ENCODE measurements at places on chromosomes 13 and 19.

DNA sequence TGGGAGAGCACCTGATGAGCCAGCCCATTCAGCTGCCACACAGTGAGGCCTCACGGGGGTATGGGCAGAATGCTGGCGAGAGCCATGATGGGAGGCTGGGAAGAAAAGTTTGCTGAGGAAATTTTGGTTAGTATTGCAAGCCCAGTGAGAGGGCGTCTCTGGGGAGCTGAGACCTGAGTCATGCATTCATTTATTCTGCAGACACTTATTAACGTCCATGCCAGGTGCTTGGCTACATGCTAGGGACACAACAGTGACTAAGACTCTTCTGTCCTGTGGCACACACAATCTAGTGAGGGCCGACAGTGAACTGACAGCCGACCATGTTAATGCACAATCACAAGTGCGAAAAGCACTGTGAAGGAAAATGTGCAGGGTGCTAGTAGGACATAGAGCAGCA is 27.2 kb downstream of the WDR62 start:
- no peak for DNase-seq

DNA sequence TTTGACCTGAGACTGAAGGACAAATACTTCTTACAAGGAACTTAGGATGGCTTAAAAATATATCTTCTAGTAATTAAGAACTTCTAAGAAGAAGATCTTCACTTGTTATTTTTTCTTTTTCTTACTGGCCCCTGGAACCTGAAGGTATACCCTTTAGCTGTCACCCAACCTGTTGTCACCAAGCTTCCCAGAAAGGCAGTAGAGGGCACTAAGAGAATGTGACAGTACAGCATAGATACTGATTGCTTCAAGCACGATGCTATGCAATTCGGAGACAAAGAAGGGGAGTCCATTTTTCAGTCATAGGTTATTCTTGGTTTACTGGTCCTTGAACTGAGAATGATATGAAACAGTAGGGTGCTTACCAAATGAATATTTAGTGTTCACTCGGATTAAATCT is 208.3 kb upstream of the PCDH9 start:
- no peak for DNase-seq

GRCh38 chr13:41820581-41821237 is 140.2 kb downstream of the VWA8 start:
- DNase-seq, result no peak

DNA sequence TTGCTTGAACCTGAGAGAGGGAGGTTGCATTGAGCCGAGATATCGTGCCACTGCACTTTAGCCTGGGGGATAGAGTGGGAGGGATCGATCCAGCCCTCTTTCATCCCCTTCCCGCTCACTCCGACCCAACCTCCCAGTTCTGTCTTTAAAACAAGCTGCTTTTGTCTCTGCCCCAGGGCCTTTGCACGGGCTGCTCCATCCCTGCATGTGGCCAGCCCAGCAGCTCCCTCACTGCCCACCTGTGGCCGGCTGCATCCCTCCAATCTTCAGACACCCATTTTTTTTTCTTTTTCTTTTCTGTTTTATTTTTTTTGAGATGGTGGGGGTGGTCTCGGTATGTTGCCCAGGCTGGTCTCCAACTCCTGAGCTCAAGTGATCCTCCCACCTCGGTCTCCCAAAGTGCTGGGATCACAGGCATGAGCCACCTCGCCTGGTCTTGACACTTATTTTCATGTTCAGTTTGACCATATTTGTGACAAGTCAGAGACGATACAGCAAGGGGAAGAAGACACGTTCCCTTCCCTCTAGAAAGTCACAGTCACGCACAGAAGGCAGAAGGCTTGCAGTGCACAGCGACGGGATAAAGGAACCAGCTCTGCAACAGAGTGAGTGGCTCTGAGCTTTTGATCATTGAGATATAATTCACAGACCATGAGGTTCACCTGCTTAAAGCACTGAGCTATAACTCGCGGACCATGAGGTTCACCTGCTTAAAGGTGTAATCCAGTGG is 31.8 kb downstream of the EFNA2 start:
- DNase-seq, result no peak

- DNase-seq, result peak; percentile 63
Observed at GRCh38 chr13:26601669-26602068, 44.2 kb downstream of the WASF3 start.

- DNase-seq, result peak; percentile 90
Observed at GRCh38 chr19:34999498-35000337, at the start of gene GRAMD1A. Gene GRAMD1A (plus strand): TSS chr19:35000323. CDS start chr19:35000479, 156 bp downstream.

DNA sequence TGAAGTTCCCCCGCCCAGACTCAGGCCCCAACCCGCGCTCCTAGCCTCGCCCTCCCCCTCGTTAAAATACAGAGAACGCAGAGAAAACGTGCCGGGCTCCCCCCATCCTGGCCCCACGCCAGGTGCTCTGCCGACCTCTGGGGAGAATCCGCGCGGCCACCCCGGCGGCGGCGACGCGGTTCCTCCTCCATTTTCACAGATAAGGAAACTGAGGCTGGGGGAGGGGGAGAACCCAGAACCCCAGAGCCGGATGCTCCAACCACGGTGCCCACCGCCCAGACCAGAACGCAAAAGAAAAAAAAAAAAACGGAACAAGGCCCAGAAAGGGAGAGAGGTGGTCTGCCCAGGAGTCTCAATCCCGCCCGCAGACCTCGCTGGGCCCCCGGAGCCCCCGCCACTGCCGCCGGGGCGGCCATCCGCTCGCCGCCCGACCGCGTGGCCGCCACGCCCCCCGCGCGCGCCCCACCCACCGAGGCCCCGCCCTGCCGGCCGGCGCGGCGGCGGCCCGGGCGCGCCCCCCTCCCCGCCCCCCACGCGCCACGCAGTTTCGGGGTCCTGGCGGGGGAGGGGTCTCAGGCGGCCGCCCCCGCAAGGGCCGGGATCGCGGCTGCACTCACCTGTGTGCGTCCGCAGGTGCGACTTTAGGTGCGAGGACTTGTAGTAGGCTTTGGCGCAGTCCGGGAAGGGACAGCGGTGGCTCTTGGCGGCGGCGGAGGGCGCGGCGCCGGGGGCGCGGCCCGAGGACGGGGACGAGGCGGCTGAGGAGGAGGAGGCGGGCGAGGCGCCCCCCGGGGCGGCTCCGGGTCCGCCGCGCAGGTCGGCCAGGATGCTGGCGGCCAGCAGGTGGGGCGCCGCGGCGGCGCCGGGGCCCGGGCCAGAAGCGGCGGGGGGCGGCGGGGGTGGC is 703 bp downstream of the KLF16 start:
- no peak for DNase-seq

DNA sequence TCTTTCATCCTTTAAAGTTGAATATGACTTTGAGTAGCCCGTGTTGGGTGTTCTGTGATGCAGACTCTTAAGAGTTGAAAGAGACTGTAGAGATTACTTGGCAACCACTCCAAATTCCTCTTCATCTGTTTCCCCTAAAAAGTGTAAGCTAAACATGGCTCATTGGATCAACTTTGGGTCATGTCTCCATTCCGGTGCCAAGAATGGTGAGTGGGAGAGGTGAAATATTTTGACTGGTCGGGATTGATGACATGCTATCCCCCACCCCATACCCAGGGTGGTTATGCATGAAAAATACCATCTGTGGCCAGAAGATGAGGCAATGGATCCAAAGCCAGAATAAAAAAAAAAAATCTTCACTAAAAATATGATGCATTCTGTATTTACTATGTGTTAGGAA is 281.3 kb upstream of the SOX21 start:
- peak; percentile 2 for DNase-seq

Data from fibroblast of skin of abdomen (primary cell).